CD4-positive, alpha-beta T cell treated with Interleukin-21 for 1 hour (primary cell): ENCODE measurements at places on chromosomes 16 and 17.

DNA sequence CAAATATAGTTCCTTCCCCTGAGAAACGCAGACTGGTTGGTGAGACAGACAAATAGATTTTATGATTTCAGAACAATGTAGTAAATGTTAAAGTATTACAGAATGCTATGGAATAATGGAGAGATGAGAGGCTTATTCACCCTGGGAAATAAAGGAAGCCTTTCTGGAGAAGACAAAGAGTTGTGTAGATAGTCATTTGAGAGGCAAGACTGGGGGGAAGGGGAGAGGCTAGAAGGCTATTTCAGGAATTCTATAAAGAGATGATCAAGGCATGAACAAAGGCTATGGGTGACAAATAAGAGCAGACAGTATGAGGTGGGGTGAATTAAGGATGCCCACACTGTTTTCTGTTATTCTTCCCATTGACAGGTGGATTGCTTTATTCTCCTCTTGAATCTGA lies 211.4 kb downstream of the GRIN2A start:
- no peak for DNase-seq

DNA sequence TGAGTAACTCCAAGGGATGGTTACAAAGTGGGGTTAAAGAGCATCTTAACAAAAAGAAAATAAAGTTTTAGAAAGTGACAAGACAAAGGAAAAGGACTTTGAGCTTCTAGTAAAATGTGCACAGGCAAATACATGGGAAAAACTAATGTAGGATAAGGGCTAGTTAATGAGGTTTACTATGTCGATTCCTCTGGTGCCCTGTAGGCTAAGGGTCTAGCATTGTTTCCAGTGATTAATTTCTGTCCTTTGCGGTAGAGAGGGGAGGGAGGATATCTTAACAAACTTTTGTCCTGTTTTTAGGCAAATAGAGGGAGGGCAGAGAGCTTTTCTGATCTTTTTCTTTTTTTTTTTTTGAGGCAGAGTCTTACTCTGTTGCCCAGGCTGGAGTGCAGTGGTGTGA lies 96.6 kb upstream of the SIAH1 start:
- no peak for DNase-seq

DNA sequence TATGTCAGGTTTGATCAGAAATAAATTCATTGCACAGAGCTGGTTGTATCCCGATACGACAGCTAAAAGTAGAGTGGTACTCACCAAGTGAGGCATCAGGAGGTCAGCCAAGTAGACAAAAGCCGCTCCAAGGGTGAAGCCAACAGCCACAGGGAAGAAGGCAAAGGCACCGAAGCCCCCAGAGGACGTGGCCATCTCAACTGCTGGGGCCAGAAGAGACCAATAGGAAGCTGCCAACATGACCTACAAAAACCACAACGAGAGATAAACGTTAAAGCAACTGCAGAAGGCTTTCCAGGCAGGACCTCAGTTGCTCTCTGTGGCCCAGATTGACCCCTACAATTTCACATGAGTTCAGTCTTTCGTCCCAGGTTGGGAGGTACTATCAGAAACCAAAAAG lies 61.0 kb downstream of the SLC39A11 start:
- no peak for DNase-seq

GRCh38 chr17:75642182-75642783 lies 9.0 kb downstream of the SMIM5 start:
- no peak for DNase-seq

- no peak for DNase-seq
Observed at GRCh38 chr17:39684369-39685192, 3.3 kb downstream of the PGAP3 start.

GRCh38 chr17:11205659-11206058 lies 35.4 kb upstream of the SHISA6 start:
- DNase-seq: no peak

DNA sequence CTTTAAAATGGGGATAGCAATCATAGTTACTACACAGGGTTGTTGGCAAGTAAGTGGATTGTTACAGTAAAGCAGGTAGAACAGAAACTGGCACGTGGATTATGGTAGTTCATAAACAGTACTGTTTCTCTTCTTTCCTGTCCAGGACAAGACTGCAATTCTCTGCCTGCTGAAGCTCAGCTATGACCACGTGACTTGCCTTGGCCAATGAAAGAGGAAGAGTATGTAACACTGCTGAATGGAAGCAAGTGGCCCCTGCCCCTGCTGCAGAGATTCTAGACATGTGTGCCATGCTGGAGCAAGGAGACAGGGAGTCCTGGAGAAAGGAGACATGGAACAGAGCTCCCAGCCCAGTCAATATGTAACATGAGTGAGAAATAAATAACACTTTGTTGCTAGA lies 66.6 kb upstream of the TOX3 start:
- DNase-seq: no peak

DNA sequence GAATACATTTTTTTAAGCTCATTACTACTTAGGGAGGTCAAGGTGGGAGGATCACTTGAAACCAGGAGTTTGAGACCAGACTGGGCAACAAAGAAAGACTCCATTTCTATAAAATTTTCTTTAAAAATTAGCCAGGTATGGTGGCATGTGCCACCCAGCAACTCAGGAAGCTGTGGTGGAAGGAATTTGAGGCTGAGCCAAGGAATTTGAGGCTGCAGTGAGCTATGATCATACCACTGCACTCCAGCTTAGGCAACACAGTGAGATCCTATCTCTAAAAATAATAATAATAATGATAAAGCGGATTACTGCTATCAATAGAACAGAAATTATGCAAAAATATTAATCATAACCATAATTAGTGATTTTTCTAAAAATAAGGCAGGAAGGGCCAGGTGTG lies 170.3 kb downstream of the COPRS start:
- DNase-seq: no peak
